ENCODE measurements at places on chromosomes 16 and 17. TPM values are rescaled to one million over a fixed set of nuclear protein-coding genes. Genes with fewer than 3 reads are reported as not detected.

The SCGB1C2 gene
- not detected for total RNA-seq

The CUEDC1 gene
- 12.2 TPM for total RNA-seq

The TPSD1 gene
- not detected for total RNA-seq

The STAC2 gene
- not detected for total RNA-seq

The ZNF19 gene
- total RNA-seq = 2.6 TPM

The WNT9B gene
- not detected for total RNA-seq

The STH gene
- not detected for total RNA-seq

The SGSM2 gene
- 19.1 TPM for total RNA-seq

The TP53TG3F gene
- not detected for total RNA-seq

The B3GNT9 gene
- total RNA-seq = 15.6 TPM

DNA sequence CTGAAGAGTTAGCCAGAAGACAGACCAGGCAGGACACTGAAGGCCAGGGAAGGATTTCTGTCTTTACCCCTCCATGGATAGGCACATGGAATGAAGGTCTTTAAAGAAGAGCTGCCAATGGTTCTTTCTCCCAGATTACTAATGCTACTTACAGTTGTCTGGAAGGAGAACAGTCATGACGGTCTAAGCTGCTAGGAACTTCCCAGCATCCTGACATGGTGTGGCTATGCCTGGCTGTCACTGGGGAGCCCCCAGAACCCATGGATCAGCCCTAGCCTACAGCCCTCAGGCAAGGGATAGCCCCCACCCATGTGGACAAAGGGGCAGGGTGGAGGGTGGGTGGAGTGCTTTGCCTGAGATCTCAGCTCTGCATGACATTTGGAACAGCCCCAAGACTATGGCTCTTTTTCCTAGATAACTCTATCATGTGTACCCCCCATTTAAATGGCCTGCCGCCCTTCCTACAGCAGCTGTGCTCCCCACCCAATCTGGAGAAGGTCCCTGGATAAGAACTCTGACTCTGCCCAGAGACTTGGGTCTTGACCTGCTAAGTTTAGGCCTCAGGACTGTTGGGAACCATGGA, 9.2 kb upstream of the KAT7 start:
- no peak for DNase-seq

- no peak for DNase-seq
Measured at GRCh38 chr16:82626791-82627261, at the start of gene CDH13. CDH13 (plus strand) TSS chr16:82626969.

DNA sequence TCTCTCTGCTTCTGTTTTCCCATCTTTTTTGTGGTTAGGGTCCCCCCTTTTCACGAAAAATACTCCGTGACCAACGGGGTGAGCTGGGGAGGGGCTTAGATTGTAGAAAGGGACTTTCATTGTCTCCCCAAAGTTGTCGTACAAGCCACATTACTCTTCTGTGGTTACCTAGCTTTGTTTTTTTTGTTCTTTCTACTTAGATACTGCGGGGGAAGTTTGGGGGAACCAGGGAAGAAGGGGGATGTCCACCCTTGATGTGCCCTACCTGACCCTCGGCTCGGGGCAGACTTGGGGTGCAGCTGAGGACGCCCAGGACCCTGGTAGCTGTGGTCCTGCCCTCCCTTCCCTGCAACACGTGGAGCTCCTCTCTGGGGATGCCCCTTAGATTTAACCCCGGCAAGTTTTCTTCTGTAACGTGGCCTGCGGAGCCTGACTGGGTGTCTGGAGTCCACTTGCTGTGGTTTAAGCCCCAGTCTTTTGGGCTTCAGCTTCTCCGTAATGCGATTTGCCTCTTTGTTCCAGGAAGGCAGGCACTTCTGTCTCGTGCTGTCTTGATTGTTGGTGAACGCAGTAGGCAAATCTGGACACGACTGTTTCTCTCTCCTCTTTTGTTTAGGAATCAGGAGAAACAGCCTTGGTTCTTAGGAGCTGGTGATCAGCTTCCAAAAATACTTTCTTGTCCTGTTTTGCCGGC, 892 bp downstream of the ABCC1 start:
- DNase-seq = no peak

DNA sequence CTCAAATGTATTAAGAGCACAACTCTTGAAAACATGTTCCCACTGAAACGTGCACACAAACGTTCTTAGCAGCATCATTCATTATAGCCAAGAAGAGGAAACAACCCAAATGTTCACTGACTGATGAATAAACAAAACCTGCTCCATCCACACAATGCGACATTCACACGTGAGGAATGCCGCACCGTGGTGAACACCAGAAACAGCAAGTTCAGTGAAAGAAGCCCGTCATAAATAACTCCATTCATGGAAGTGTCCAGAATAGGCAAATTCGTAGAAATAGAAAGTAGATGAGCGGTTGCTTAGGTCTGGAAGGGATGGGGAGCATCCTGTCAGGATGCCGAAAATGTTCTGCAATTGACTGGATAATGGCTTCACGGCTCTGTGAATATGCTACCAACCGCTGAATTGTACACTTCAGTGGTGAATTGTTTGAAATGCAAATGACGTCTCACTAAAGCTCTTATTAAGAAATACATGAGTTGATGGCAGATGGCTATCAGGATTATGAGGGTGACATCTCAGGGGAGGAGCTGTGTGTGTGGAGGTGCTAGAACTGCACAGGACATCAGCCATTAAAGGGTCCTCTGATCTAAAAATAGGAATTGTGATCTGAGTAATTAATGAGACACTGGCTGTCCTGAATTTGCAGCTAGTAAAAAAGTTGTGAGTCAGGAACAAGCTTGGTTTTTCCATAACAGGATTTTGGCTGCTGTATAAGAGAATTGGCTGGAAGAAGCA, 771.0 kb downstream of the KCNJ18 start:
- DNase-seq = no peak

GRCh38 chr17:57253362-57254065, 2.8 kb upstream of the MSI2 start:
- no peak for DNase-seq

DNA sequence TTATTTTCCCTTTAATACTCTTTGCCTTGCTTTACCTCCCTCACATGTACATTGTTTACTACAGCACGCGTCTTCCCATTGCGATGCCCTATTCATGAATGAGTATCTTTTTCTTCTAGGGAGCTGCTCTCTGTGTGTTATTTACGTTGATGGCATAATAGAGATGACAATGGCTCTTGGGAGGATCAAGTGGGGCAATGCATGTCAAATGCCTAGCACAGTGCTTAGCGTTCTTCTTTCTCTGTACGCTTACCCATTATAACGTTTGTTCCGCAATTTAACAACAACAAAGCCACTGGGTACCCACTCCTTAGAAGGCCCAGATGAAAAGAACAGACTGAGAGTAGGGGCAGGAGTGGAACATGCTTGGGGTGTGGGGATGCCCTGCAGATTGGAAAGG, 271.6 kb upstream of the TNRC6C start:
- DNase-seq = no peak

DNA sequence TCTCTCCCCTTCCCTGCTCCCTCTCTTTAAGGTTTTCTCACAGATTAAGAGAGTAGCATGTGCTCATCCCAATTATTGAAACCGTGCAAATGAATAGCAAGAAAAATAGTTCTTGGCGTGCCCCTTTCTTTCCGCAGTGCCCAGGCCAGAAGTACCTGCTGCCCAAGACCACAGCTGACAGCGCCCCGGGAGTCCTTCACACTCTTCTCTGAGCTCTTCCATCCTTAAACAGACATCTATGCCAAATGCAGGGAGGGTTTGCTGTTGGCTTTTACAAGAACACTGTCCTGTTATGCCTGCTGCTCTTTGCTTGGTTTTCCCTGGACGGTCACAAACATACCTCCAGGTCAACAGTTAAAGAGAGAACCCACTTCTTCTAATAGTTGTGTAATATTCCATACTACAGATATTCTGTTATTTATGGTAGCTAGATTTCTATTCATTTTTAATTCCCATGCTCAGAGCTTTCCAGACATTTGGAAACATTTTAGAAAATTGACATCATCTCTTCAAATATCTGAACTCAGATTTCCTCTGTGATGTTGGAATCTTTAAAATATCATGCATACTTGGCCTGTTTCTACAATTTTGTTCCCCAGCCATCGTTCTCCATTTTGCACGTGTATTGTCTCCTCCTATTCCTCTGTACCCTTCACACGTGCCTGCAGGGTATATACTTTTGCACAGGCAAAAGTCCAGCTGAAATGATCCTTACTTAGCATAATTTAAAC, 416.7 kb downstream of the WWOX start:
- no peak for DNase-seq

- peak; percentile 92 for DNase-seq
Measured at GRCh38 chr17:75182569-75183436, at the start of gene SUMO2. SUMO2 (minus strand) TSS chr17:75182959; CDS start chr17:75182834, 125 bp downstream.

GRCh38 chr17:50042211-50042610, 13.7 kb upstream of the ITGA3 start:
- no peak for DNase-seq

GRCh38 chr17:31433091-31433790, 41.8 kb downstream of the RAB11FIP4 start:
- no peak for DNase-seq

- no peak for DNase-seq
Measured at GRCh38 chr16:57372372-57373116, at the start of gene CX3CL1. CX3CL1 (plus strand) TSS chr16:57372490; CDS start chr16:57372569, 79 bp downstream.

GRCh38 chr17:15440347-15440746, 27.1 kb downstream of the CDRT4 start:
- DNase-seq = no peak

DNA sequence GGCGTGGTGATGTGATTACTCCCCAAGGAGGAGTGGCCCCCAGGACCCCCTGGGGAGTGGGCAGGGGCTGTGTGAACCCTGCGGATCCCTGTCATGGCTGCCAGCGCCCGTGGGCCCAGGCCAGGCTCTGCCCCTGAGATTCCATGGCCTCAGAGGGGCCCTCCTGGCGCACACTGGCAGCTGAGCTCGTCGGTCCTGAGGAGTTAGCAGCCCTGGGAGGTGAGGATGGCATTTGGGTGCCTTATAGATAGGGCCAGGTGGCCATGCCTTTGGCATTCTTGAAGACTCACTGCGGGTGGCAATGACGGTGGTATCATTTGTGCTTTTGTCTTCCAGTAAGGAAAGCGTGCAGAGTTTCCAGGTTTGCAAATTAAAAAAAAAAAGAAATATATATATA, 146.8 kb upstream of the GSE1 start:
- DNase-seq = no peak

- DNase-seq = no peak
Measured at GRCh38 chr17:40859536-40859935, 7.5 kb downstream of the KRT12 start.

DNA sequence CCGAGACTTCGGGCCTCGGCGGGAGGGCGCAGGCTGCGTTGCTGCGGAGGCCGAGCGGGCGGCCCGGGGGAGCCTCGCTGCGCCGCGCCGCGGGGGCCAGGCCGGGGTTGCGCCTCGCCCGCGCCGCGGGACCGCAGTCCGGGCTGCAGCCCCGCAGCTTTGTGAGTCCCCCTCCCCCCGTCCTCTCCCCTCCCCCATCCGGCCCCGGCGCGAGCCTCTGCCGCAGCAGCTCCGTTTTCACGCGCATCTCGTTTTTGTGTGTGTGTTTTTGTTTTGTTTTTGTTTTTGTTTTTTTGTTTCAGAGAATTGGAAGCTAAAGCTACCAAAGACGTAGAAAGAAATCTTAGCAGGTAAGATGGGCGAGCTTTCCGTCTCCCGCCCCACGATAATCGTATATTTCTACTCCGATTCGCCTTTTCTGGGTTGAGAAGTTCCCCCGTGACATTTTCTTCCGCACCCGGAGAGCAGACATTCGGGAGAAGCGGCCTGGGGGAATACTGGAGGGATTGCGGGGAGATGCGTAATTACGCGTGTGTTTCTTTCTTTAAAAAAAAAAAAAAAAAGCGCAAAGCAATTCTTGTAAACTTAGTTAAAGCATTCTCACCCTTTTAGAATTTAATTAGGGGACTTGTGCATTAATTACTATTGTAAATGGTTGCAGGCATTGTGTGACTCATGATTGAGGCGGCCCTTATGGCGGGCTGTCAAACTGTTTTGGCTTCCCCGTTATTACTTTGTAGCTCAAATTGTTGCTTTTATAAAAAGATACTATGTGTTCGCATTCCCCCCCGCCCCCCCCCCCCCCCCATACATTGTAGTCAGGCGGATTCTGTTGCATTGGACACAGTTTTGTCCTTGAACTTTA, 732 bp downstream of the TNRC6A start:
- no peak for DNase-seq

DNA sequence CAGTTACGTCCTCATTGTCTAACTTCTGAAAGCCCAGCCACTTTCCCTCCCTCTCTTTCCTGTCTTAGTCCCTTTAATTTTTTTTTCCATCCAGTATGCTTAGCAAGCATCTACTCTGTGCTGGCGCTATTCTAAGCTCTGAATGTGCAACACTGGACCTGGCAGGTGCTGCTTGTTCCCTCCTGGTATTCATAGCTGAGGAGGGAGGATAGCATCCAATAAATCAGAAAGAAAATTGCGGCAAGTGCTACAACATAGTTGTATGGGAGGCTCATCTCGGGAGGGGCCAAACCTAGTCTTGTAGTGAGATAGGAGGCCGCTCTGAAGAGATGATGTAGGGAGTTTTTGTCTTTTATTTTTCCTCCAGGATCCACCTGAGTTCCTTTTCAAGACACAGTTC, 457.3 kb upstream of the HSBP1 start:
- no peak for DNase-seq

DNA sequence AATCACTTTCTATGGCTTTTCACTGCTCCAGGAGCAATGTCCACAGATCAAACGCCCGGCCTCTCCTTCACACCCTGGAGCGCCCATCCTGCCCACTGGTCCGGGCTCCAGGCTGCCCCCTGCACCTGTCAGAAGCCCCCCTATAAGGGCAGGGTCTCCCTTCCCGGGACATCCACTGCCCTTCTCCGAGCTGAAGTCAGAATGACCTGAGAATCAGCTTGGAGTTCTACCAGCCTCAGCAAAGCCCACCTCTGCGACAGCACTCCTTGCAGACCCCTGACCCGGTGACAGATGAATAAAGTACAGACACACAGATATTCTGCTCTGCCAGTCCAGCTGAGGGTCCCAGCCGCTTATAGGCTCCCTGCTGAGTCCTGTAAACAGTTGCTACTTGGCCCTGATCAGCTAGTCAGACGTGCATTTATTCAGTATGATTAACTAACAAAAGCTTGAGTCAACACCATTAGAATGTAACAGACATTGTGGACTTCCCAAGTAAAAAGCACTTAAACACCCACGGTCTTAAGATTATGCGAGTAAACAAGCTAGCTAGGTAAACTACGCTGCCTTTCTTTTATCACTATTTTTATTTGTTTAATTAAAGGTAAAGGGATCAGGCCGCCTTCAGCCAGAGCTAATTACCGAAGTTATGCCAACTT, 4.8 kb downstream of the SLC7A5 start:
- no peak for DNase-seq

DNA sequence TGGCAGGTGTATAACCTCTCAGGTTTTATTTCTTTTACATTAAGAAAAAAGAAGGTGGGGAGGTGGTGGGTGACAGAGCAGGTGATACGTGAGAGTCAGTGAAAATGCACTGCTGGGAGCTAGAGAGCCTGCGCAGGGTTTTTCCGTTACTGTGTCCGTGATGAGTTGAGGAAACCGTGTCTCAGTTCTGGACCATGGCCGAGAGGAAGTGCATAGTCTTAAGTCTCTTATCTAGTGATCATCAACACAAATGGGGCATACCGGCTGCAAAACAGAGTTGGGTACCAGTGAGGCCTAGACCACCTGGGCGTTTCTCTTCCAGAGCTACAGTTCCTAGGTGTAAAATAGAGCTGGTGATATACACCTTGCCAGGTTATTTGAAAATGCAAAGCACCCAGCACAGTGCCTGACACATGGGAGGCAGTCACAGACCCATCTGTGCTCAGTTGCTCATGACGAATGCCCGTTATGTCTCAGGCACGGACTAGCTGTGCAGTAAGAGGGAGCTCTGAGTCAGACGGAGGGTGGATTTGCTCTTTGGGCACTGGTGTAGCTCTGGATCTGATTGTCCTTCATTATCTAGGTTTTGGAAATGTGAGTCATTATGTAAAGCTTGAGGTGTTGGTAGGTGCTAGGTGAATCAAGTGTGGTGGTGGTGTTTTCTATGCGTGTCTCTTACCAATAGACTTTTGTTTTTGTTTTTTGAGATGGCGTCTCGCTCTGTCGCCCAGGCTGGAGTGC, 60.9 kb downstream of the RPTOR start:
- no peak for DNase-seq

All from NCI-H460 (cell line).